ENCODE measurements at places on chromosomes 11 and 22. TPM values are rescaled to one million over a fixed set of nuclear protein-coding genes. Genes with fewer than 3 reads are reported as not detected.
A peak's percentile ranks its signal among the peaks of the same experiment; 100 is the strongest.

MYO18B gene
- total RNA-seq: not detected

DNA sequence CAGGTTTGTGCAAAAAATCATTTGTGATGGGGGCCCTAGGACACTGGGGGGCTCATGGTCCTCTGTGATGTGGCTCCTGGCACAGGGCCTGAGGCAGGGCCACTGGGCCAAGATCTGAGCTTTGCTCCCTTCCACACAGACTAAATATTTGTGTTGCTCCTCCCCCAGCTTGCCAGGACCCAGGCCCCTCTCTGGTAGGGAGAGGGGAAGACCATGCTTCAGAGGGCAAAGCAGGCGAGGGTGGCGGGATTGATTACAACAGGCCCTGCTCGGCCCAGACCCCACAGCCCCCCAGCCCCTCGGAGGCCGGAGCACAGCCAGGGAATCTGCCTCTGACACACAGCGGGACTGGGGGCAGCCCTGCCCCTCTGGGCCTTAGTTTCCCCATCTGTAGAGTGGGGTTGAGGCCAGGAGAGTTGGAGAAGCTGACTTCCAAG, 29.0 kb downstream of the WNT11 start:
- DNase-seq: no peak

DNA sequence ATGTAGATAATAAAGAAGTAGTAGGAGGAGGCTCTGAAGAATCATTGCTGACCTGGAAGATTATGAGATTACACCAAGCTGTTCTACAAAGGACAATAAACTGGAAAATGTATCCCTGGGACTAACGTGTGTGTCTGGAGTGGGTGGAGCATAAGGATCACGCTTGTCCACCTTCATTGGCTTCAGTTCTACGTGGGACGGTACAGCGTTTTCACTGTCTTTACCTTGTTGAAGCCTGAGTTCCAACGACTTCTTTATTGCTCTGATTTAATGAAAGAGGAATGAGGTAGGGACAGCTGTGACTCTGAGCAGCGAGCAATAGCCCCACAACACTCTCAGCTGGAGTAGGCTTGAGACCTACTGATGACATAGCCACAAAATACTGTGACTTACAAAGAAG, 87.0 kb downstream of the ARHGAP42 start:
- DNase-seq: no peak

- no peak for DNase-seq
Observed at GRCh38 chr11:15204711-15205110, 90.0 kb downstream of the INSC start.

DNA sequence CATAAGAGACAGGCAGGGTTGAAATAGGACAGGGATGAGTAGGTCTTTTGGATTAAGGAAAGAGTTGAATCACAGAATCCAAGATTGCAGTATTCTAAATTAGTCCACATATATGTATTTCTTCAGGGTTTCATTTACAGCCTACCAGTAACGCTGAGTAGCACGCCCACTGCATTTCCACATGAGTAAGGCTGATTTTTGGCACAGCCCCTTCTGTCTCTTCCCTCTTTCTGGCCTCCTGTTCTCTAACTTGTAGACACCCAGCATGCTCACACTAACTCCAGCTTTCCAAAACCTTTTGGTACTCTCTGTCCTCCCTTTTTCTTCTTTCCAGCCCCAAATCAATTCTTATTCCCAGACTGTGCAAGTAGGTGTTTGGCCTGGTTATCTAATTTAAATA, 3.7 kb upstream of the SIK2 start:
- no peak for DNase-seq

DNA sequence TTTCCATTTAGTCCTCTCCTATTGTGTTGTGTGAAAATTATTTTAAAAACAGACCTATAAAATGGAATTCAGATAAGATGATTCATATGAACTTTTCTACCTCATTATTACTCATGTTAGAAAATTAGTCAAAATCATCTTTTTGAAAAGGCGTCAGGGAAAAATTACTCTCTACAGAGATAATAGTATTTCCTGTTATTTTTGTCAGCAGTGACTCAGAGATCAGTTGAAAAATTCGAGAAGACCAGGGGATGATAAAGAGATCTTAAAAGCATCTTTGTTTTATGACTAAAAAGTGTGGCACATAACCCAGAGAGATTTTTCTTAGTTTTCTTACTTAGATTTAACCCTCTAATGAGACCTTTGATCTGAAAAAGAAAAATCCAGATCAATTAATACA, 157.9 kb upstream of the CARD18 start:
- DNase-seq: peak; percentile 70

OR11H1 gene
- total RNA-seq: not detected

DNA sequence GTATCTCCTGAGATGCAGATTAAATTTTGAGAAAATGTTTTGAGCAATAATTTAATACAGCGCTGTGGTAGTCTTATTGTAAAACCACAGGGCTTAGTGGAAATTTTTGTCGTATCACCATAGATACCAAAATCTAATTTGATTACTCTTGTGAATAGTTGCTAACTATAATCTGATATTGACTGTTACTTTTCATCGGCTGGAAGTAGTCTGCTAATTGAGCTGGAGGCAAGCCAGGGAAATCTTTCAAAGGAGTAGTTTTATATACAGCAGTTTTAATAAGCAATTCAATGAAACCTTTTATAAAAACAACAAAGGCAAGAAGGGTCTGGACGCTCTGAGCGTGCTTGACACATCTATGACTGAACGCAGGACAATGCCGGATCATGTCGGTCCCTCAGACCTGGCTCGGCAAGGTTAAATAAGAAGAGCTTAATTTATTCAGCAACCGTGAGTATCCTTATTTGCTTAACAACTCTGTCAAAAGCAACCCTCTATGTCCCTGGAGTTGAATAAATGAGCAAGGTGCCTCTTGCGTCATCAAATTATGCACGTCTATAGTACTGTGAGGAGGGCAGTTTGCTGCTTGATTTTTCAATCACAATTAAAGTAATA, 121.2 kb downstream of the NCAM1 start:
- no peak for DNase-seq

GLB1L2 gene
- total RNA-seq: 0.22 TPM

ENTHD1 gene
- total RNA-seq: not detected

DNA sequence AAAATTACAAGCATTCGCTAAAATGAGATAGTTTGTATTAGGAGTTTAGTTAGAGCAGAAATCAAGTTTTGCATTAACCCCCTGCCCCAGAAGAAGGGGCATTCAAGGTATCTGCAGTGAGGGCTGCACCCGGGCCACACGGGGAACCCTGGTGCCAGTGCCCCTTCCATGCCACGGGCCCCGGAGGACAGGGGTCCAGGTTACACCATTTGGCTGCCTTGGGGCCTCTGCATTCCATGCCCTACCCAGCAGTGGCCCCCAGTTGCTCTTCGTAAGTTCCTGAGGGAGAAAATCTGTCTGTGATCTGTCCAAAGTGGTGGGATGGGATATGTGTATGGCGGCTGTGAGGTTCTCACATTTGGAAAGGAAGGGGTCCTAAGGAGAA, 16.8 kb upstream of the PANX2 start:
- DNase-seq: no peak

GRCh38 chr11:12842933-12843636, 166.0 kb upstream of the RASSF10 start:
- peak; percentile 98 for DNase-seq

NCAM1 gene
- 1.2 TPM for total RNA-seq

GRCh38 chr11:106031202-106031810, 9.3 kb upstream of the MSANTD4 start:
- peak; percentile 69 for DNase-seq

DNA sequence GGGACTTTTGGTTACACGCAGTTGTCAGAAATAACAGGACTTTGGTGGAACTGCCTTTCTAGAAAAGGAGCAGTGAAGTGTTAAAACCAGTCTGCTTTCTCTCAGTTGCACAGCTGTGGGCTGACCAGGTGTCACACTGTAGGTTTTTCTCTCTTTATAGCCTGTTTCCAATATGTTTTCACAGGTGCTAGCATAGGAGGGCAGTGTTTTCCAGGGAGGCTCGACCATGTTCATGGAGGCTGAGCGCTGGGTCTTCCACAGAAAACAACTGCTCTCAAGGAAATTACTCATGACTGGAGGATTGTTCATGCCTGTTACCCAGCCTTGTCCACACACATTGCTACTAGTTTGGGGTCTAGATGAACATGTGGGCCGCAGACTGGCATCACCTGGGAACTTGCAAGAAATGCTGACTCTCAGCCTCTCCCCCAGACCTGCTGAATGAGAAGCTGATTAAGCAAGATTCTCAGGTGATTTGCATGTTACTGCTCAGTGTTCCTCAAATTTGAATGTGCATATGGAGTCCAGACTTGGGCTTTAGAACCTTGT, 157.7 kb downstream of the MAML2 start:
- peak; percentile 16 for DNase-seq

GRCh38 chr11:17652556-17652955, 66.8 kb upstream of the MYOD1 start:
- no peak for DNase-seq

- DNase-seq: no peak
Observed at GRCh38 chr11:107682171-107682570, 29.7 kb downstream of the SLN start.

C11orf52 gene
- total RNA-seq: 0.65 TPM

ZP1 gene
- not detected for total RNA-seq

TPH1 gene
- total RNA-seq: not detected

GRCh38 chr11:79236541-79236971, 204.3 kb downstream of the TENM4 start:
- DNase-seq: peak; percentile 24

GRCh38 chr11:129377739-129378138, 2.1 kb downstream of the BARX2 start:
- no peak for DNase-seq

DNA sequence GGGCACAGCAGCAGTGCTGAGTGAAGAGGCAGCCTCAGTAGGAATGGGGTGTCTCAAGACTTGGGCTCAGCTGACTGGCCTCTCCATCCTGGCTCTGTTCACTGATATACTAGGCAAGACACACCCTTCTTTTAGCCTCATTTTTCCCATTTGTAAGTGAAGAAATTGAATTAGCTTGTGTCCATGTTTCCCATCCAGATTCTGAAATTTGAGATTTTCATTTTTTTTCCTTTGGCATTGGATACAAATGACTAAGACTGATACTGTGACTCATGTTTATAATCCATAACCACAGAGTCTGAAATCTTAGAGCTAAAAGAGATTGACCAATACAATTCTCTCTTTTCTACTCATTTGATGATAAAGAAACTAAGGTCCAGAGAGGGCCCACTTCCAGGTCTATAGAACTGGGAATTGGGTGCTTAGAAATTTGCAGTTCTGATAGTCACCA, 110.9 kb downstream of the KCNC1 start:
- peak; percentile 12 for DNase-seq

DNA sequence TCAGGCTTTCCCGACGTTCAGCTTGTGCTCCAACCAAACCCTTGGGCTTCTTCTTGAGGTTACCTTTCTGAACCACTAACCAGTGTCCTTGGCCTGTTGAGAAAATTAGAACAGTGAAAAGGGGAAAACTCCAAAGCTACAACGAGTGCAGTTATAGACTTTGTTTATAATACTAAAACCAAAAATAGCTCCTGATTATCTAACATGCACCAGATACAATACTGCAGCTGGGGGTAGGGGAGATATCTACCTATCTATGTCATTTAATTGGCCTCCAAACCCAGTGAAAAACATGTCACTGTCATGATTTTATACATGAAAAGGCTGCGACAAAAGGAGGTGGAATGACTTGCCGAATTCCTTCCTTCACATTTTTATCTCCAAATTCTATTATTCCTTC, 11.9 kb downstream of the XRRA1 start:
- no peak for DNase-seq

TEX54 gene
- not detected for total RNA-seq

DNA sequence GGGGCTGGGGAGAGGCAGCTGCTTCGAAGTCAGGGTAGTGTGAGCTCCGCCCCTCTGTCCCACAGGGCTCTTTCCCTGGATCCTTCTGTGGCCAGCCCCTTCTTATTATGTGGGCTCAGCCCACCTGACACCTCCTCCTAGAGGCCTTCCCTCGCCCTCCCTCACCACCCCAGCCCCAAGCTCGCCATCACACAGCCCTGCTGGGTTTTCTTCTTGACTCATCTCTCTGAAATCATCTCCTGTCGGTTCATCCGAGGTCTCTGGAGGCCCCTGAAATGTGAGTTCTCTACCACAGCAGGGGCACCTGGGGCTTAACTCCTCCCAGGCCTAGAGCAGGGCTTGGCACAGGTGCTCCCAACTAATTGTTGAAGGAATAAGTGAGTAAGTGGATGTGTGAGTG, 65.2 kb downstream of the CACNA1I start:
- DNase-seq: no peak

DNA sequence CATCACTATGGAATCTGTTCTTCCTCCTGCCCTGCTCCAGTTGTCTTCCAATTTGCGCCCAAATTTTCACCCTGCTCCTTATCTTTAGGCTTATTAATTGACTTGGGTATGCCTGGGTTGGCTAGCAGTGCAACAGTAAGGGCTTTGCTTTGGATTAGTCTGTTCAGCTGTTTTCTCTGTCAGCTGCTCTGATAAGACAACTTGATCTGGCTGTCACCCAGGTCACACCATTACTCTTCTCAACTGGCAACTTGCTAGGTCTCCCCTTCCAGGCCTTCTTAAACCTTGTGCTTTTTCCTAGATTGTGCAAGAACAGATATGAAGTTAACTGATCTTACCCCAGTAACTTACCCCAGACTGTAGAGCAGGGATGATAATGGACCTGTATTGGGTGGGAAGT, 357.8 kb upstream of the LARGE1 start:
- no peak for DNase-seq

DDTL gene
- total RNA-seq: 6.5 TPM

DNA sequence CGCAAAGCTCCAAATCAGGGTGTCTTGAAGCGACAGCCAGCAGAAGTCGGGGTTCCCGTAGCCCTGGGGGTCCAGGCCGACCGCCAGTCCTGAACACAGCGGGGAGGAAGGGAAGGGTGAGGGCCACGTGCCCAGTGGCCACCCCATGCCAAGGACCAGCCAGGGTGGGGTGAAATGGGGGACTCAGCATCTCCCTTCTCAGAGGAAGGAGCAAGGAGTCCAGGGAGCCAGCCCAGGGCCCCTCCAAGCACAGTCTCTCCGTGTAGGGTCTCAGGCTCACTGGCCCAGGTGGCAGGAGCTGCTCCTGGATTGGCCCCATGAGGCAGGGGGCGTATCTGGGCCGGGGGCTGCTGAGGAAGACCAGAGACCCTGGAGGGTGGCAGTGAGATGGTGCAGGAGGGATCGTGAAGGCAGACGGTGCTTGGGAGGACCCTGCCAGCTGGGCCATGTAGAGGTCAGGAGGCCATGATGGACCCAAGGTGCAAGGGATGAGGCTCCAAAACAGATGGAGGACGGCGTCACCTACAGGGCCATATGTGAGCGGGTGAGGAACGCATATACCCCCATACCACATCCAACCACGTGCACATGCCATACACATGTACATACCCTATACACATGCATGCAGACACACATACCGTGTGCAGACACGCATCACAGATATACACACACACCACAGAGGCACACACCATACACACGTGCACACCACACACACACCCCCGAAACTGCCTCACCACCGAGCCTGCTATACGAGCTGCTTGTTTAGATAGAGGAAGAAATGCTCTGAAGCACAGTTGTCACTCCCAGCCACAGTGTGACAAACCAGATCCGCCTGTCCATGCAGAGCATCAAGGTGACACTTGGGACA, 34.4 kb downstream of the TRMU start:
- DNase-seq: no peak

GRCh38 chr11:64383580-64383979, 24.6 kb downstream of the RPS6KA4 start:
- DNase-seq: no peak

CCDC83 gene
- not detected for total RNA-seq

GRCh38 chr22:29954203-29954855, 71.4 kb downstream of the MTMR3 start:
- no peak for DNase-seq
